Right ventricle myocardium inferior (tissue), 1 donor: ENCODE measurements at places on chromosomes 5 and 9. TPM values are rescaled to one million over a fixed set of nuclear protein-coding genes. Genes with fewer than 3 reads are reported as not detected.

The SH3PXD2B gene
- 5.4 TPM for total RNA-seq

DNA sequence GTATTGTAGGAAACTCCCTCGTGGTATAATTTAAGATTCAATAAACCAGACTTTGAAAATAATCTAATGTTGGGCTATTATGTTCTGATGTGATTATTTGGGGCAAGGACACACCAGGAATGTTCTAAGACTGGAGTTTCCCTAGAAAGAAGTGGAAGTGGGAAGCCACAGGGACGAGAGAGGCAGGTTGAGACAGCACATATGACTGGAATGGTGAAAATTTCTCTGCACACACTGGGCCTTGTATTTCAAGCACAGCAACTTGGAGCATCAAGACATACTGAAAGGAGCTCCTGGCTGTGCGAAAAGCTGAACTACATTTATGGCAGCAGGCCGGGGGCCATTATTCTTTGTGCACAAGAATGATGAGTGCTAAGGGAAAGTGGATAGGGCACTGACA is 98.2 kb downstream of the CETN3 start:
- no peak for DNase-seq

GRCh38 chr5:171168171-171168570 is 140.9 kb upstream of the TLX3 start:
- DNase-seq = no peak

- no peak for DNase-seq
These were observed 60.2 kb downstream of the CRB2 start for GRCh38 chr9:123416176-123416575.

DNA sequence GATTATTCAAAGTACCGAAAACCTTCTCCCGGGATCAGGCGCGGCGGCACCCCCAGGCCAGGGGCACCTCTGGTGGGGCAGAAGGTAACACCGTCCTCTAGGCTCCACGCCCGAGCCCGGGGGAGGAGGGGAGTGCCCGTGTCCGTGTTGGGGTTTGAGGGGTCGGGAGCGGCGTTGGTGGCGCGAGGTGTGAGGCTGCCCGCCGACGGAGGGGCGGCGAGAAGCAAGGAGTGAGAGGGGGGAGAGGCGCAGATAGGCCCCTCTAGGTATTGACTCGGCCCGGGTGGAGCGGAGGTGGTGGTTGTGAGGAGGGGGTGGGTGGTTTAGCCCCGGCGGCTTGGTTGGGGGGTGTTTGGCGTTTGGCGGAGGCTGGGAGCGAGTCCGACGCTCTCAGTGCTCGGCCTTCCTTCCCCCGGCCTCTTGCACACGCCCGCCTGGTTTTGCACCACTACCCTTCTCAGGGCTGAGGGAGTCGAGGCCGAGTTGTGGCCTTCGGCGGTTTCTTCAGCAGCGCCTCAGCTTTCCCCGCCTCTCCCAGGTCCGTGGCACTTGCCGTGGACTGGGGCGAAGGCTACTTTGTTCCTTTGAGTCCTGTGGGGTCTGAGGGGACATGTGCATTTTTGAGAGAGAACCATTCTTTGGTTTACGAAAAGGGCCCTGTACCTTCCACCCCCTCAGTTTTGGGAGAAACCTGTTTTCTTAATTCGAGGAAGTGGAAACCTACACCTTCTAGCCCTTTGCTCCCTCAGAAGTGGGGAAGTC is 450 bp downstream of the GPBP1 start:
- DNase-seq = peak; percentile 75

- no peak for DNase-seq
These were observed 122.6 kb downstream of the APBA1 start for GRCh38 chr9:69549310-69550202.

The ICE1 gene
- 18.3 TPM for total RNA-seq

The CXCL14 gene
- total RNA-seq = 1.8 TPM

The TLE1 gene
- 9.8 TPM for total RNA-seq

The DNAJB5 gene
- total RNA-seq = 66.5 TPM

GRCh38 chr9:126647585-126648411 is 34.1 kb downstream of the LMX1B start:
- no peak for DNase-seq

DNA sequence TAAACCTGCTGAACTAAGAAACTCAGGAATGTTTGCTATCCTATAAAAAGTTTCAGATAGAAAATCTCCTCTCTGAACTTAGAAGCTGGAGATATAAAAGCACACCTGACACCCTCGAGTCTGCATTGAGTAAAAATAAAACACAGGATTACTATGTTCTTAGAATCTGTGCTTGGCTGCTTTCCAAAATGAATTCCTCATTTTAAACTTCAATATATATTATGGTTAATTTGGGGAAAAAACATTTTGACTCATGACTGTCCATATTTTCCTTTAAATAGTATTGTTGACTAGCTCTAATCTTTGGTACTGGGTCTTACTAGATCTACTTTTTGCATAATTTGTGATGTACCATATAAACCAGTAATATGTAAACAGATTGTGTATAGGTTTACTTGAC is 36.7 kb downstream of the FBXW2 start:
- DNase-seq = no peak

DNA sequence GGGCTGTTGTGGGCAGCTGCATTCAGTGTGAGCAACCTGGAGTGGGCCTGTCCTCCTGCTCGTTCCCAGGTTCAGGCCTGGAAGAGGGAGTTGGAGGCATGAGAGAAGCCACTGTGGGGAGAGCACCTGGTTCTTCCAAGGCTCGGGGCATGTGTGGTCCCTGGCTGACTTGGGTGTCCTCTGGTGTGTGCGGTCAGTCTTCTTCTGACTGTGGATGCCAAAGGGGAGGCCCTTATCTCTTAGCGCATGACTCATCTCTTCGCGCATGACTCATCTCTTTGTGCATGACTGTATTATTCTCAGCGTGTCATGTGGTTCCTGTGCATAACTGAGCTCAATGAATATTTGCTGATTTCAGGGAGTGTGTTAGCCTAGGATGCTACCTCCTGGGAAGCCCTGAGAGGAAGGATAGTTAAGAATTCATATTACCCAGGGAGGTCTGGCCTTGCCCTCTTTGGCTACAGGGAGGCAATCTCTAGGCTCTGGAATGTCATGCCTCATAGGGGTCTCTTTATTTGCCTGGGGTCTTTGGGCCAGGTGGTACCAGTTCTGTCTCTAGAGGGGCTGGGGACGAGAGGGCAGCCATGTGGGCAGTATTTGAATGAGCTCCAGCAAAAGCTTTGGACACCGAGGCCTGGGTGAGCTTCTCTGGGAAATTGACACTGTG is 188.7 kb downstream of the HSPA4 start:
- no peak for DNase-seq

- DNase-seq = no peak
These were observed 31.2 kb downstream of the SEMA4D start for GRCh38 chr9:89466451-89467277.

The INSL4 gene
- total RNA-seq = not detected

- no peak for DNase-seq
These were observed 17.7 kb upstream of the UBAC1 start for GRCh38 chr9:135978642-135979546.

DNA sequence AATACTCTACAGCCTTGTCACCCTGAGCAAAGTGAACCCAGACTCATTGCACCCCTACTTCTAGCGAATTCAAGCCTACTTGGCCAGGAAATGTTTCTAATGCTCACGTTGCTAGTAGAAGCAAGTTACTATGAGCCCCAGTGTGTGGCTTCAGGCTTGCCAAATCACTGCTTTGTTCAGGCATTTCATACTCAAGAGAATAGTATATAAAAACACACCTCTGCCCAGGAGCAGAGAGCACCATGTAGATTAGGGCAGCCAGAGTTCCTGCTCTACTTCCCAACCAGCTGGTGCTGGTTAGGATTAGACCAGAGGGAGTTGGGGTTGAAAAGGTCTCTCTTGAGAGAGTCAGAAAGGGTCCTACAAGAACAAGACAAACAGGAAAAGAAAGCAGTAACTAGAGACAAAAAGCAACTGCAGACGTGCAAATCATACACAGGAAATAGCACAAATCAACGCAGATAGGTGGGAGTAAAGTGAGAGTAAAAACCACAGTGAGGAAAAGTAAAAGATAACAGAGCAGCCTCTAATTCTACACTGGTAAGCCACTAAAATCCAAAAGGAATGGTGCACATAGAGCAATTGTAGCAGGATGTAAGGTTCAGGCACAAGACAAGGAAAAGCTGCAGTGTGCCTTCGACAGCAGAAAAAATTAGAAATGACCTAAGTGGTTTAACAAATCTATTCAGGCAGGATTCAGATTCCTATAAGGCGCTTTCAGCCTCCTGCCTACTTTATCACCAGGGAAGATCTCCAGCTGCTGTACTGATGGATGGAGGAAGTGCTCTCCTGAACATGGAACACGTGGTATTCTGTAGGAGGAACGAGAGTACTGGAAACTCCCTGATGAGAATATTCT is 49.6 kb upstream of the KIF2A start:
- DNase-seq = no peak

DNA sequence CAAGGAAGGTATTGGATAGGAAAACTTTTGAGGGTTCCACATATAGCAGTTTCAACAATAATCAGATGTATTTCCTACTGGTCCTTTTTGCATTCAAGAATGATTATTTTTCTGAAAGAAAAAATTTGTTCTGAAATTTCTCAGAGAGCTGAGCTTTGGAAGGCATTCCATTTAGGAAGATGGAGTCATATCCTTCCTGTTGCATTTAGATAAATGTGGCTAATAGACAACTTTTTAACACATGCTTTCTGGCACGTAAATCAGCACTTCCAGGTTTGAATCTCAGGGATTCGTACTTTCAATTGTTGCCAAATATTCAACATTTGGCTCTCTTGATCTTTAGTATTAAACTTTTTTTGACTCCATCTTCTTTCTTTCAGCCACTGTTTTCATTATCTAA is 24.8 kb upstream of the TLR4 start:
- no peak for DNase-seq
